ENCODE measurements at places on chromosomes 11 and 22. TPM values are rescaled to one million over a fixed set of nuclear protein-coding genes. Genes with fewer than 3 reads are reported as not detected.

- H3K27me3 ChIP-seq: peaks cover 5% of the 10 kb centered on the region
- DNase-seq: no peak
- no peak overlapping the region for H3K4me3 ChIP-seq
- no peaks in the 10 kb centered on the region for H3K36me3 ChIP-seq
Observed at GRCh38 chr11:125994509-125994908, 48.7 kb downstream of the VSIG10L2 start.

DNA sequence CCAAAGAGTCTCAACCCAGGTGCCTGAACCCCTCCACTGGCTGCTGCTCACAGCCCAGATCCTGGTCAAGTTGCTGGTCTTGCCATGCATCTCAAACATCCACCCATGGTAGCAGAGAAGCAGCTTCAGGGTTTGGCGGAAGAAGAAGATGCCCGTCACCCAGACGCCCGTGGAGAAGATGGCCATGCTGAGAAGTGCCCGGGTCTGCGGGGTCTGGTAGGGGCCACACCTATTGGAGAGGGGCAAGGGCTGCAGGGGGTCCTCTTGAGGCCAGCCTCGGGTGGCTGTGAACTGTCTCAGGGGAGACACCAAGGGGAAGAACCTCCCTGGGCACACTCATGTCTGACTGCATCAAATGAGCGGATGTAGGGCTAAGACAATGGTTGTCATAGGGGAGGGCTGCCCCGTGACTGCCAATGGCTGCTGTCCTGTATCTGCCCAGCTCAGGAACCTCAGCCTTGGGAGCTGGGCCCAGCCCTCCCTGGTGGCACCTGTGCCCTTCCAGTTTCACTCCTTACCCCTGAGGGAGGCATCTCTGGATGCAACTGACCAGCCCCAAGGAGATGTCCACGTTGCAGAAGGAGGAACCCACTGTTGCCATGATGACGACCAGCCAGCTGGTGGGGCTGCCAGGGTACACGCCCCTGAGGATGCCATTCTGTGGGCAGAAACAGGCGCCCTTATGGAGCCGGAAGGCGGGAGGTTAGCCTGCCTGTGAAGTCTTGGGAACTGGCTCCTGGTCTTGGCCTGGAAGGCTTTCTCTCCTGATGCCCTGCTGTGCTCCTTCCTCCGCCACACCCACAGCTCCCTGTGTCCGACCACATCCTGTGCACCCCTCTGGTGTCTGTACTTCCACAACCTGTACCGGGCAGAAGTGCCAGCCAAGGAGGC, 1.2 kb downstream of the CPT1B start:
- peaks cover 19% of the 10 kb centered on the region for H3K4me1 ChIP-seq
- H3K27me3 ChIP-seq: no peaks in the 10 kb centered on the region
- no peak overlapping the region for H3K27ac ChIP-seq
- DNase-seq: no peak
- no peaks in the 10 kb centered on the region for H3K36me3 ChIP-seq

The SEC14L2 gene
- total RNA-seq: 0.16 TPM

The UCP3 gene
- total RNA-seq: 0.53 TPM

DNA sequence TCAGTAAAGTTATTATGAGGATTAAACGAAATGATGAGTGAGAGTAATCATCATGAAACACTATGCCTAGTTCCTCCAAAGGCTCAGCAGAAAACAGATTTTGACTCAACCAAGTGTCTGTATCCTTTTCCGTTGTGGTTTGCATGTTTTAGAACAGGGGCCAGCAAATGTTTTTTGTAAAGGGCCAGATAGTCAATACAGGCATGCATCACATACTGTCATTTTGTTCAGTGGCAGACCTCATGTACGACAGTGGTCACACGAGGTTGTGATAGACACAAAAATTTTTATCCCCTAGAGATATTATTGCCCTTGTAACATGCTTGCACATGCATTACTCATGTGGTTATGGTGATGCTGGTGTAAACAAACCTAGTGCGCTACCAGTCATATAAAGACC, 81.9 kb upstream of the SLC25A18 start:
- H3K36me3 ChIP-seq: no peaks in the 10 kb centered on the region
- no peaks in the 10 kb centered on the region for H3K4me1 ChIP-seq
- peaks cover 49% of the 10 kb centered on the region for H3K27me3 ChIP-seq

GRCh38 chr11:34161361-34161760, 55.9 kb downstream of the NAT10 start:
- no peak overlapping the region for H3K4me3 ChIP-seq
- H3K27me3 ChIP-seq: peaks cover 7% of the 10 kb centered on the region
- no peak overlapping the region for H3K27ac ChIP-seq
- H3K36me3 ChIP-seq: no peaks in the 10 kb centered on the region
- H3K4me1 ChIP-seq: peaks cover 16% of the 10 kb centered on the region
- DNase-seq: no peak

- H3K4me1 ChIP-seq: no peaks in the 10 kb centered on the region
- DNase-seq: no peak
- no peak overlapping the region for H3K27ac ChIP-seq
- H3K27me3 ChIP-seq: no peaks in the 10 kb centered on the region
- no peaks in the 10 kb centered on the region for H3K36me3 ChIP-seq
Observed at GRCh38 chr11:116680349-116681125, 92.2 kb downstream of the BUD13 start.

The PICK1 gene
- 7.1 TPM for total RNA-seq

GRCh38 chr11:3043315-3043871, 13.8 kb downstream of the CARS1 start:
- H3K4me1 ChIP-seq: peaks cover 9% of the 10 kb centered on the region
- no peaks in the 10 kb centered on the region for H3K27me3 ChIP-seq
- no peak overlapping the region for H3K27ac ChIP-seq
- H3K36me3 ChIP-seq: peaks cover 79% of the 10 kb centered on the region
- H3K4me3 ChIP-seq: no peak overlapping the region

- peaks cover 7% of the 10 kb centered on the region for H3K4me1 ChIP-seq
- no peak overlapping the region for H3K4me3 ChIP-seq
- DNase-seq: no peak
- H3K27me3 ChIP-seq: peaks cover 72% of the 10 kb centered on the region
- H3K36me3 ChIP-seq: no peaks in the 10 kb centered on the region
Observed at GRCh38 chr11:68663482-68664010, 20.8 kb upstream of the GAL start.

- no peak overlapping the region for H3K27ac ChIP-seq
- no peaks in the 10 kb centered on the region for H3K27me3 ChIP-seq
- H3K4me3 ChIP-seq: no peak overlapping the region
- DNase-seq: no peak
- H3K36me3 ChIP-seq: peaks cover 15% of the 10 kb centered on the region
- no peaks in the 10 kb centered on the region for H3K4me1 ChIP-seq
Observed at GRCh38 chr11:58631378-58631777, 8.9 kb downstream of the CNTF start.

DNA sequence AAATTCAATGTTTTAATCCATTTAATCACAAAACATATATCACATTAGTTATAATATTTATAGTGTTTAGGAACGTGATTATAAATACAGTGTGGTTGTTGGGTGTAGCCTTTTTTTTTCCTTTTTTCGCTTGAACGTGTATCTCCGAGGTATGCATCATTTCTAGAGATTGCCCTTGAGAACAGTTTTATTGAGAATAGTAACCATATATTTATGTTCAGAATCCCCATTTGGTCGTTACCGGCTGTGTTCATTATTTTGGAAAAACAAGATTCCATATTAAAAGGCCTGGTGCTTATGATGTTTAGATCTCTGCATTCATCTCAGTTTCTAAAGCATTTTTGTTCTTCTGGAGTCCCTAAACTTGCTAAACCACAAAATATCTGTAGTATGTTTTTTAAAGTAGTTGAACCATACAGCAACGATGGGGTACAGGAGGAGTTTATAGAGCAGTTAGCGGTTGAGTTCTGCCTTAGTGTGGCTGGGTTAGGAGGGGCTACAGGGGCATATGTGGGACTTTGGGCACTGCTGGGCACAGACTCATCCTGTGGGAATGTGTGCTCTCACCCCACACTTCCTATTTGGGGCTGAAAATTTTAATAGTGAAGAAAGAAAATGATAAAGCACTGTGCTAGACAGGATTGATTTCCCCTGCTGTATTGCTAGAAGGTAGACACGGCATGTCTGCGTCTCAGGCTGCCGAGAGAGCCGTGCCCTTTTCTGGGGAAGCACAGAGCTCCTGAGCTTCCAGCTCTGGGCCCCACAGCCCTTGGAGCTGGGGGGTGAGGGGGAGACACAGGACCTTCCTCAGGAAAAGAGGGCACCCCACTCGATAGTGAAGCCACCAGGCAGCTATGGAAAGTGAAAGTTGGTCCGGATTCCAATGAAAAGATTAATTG, 81.5 kb upstream of the PPARA start:
- peak overlapping the region; percentile 73 for H3K27ac ChIP-seq
- H3K4me1 ChIP-seq: peaks cover 23% of the 10 kb centered on the region
- peak overlapping the region; percentile 26 for H3K4me3 ChIP-seq
- DNase-seq: no peak
- peaks cover 9% of the 10 kb centered on the region for H3K27me3 ChIP-seq

GRCh38 chr11:115134926-115135325, 369.3 kb downstream of the CADM1 start:
- no peak overlapping the region for H3K4me3 ChIP-seq
- H3K36me3 ChIP-seq: no peaks in the 10 kb centered on the region
- no peaks in the 10 kb centered on the region for H3K4me1 ChIP-seq
- no peak for DNase-seq

- no peaks in the 10 kb centered on the region for H3K4me1 ChIP-seq
- no peak for DNase-seq
- H3K27ac ChIP-seq: no peak overlapping the region
- no peaks in the 10 kb centered on the region for H3K27me3 ChIP-seq
Observed at GRCh38 chr22:48151641-48152040, 1389.2 kb downstream of the TBC1D22A start.

GRCh38 chr11:134802598-134802997, 390.6 kb upstream of the B3GAT1 start:
- H3K27me3 ChIP-seq: peaks cover 27% of the 10 kb centered on the region
- no peak overlapping the region for H3K4me3 ChIP-seq
- no peak overlapping the region for H3K27ac ChIP-seq
- H3K36me3 ChIP-seq: no peaks in the 10 kb centered on the region
- H3K4me1 ChIP-seq: no peaks in the 10 kb centered on the region

The FJX1 gene
- 2.7 TPM for total RNA-seq

The TMEM218 gene
- 15.9 TPM for total RNA-seq

- DNase-seq: peak; percentile 90
- H3K4me3 ChIP-seq: peak overlapping the region; percentile 59
- no peaks in the 10 kb centered on the region for H3K27me3 ChIP-seq
- H3K27ac ChIP-seq: peak overlapping the region; percentile 83
- peaks cover 28% of the 10 kb centered on the region for H3K36me3 ChIP-seq
- peaks cover 29% of the 10 kb centered on the region for H3K4me1 ChIP-seq
Observed at GRCh38 chr22:21641417-21641788, 699 bp upstream of the SDF2L1 start.

The PNPLA3 gene
- 0.38 TPM for total RNA-seq

DNA sequence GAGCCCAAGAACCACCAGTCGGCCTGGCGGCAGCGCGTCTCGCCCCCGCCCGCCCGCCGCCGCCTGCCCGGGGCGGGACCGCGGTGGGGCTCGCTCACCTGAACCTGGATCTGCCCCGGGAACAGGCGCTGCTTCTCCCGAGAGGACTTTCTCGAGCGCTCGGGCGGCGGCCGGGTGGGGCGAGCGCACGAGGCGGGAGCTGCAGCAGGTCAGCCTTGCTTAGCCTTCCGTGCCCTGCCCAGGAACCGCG, 133 bp downstream of the MYH9 start:
- no peak for DNase-seq
- H3K27me3 ChIP-seq: no peaks in the 10 kb centered on the region
- peak overlapping the region; percentile 87 for H3K27ac ChIP-seq
- H3K4me1 ChIP-seq: peaks cover 24% of the 10 kb centered on the region
- peak overlapping the region; percentile 76 for H3K4me3 ChIP-seq

GRCh38 chr11:127649958-127650357, 649.4 kb upstream of the KIRREL3 start:
- no peaks in the 10 kb centered on the region for H3K4me1 ChIP-seq
- no peak overlapping the region for H3K4me3 ChIP-seq
- H3K27ac ChIP-seq: no peak overlapping the region
- H3K27me3 ChIP-seq: no peaks in the 10 kb centered on the region

The CCDC15 gene
- total RNA-seq: 3.5 TPM

DNA sequence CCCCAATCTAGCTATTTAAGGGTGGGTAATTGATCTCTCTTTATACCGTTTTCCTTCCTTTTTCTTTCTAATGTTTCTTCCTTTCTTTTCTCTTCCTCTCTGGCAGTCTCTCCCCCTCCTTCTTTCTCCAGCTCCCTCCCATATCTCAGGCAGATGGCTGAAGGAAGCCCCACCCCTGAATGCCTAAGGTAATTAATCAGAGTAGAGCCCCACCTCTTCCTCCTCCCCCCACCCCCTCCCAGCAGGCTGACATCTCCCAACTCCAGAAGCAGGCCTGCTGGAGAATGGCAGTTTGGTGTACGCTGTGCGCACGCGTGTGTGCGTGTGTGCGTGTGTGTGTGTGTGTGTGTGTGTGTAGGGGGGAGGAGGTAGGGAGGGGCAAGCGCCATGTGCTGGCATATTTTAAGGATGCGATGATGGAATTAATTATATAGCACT, 122.6 kb downstream of the APOL5 start:
- H3K36me3 ChIP-seq: no peaks in the 10 kb centered on the region
- no peak overlapping the region for H3K27ac ChIP-seq
- DNase-seq: peak; percentile 92
- no peaks in the 10 kb centered on the region for H3K27me3 ChIP-seq
- H3K4me1 ChIP-seq: 0 out of 2 replicates have a peak, but pooled peaks cover 3% of the 10 kb centered on the region
- H3K4me3 ChIP-seq: peak overlapping the region; percentile 38

GRCh38 chr11:32430568-32431381, 4.6 kb downstream of the WT1 start:
- no peak overlapping the region for H3K27ac ChIP-seq
- no peaks in the 10 kb centered on the region for H3K27me3 ChIP-seq
- no peak overlapping the region for H3K4me3 ChIP-seq

The GTSE1 gene
- total RNA-seq: 20.5 TPM

DNA sequence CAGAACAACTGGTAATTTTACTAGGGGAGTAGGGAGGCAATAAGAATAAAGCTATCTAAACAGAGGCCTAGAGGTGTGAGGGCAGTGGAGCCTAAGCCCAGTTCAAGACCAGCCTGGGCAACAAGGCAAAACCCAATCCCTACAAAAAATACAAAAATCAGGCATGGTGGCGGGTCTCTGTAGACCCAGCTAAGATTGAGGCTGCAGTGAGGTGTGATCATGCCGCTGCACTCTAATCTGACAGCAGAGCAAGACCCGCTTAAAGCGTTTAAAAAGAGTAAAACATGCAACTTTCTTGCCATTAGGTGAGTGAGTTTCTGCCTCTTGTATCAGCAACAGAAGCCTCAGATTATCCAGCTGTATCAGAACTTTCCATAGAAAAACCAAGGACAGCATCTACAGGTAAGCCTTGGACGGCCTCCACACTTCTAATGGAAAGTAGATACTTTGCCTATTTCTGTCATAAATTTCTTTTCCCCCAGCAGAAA, 12.1 kb downstream of the TAF1D start:
- no peaks in the 10 kb centered on the region for H3K4me1 ChIP-seq
- peak overlapping the region; percentile 31 for H3K27ac ChIP-seq
